ENCODE measurements at places on chromosomes 6 and 20.

GRCh38 chr20:1462834-1463233 lies 3.8 kb downstream of the NSFL1C start:
- no peak for DNase-seq

GRCh38 chr6:70171236-70171635 lies 131.6 kb downstream of the COL9A1 start:
- DNase-seq = no peak

DNA sequence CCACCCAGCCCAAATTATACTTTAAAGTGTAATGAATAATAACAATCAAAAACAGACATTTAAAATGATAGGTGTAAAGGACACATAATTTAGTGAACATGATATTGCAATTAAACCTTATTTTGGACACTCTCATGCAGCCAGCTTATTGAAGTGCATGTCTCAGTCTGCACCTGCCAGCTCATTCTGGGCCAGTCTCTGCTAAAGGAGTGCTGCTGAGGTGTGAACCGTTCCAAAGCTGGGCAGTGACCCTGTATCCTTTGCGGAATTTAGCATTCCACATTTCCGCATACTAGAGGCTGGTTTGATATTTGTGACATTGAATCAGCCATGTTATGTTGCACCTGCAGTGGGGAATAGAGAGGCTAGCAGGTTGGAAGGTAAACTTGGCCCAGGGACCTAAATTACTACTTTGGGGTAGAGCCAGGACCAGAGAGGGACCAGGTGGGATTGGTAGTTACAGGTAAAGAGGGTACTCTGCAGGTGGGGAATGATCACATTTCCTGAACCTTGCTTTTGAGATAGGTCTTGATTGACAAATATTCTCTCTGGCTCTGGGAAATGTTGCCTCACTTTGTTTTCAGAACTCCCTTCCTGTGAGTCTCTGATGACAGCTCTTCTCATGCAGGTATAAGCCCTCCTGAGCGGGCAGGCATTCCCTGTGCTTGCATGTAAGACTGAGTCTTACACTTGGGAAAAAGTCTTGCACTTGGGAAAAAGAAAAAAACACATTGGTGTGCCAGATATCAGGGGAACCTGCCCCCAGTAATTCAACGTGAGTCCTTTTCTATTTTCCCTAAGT lies 26.2 kb downstream of the TULP4 start:
- DNase-seq = no peak

- DNase-seq = peak; percentile 25
Measured at GRCh38 chr20:29689411-29690225, 1567.8 kb upstream of the DEFB115 start.

DNA sequence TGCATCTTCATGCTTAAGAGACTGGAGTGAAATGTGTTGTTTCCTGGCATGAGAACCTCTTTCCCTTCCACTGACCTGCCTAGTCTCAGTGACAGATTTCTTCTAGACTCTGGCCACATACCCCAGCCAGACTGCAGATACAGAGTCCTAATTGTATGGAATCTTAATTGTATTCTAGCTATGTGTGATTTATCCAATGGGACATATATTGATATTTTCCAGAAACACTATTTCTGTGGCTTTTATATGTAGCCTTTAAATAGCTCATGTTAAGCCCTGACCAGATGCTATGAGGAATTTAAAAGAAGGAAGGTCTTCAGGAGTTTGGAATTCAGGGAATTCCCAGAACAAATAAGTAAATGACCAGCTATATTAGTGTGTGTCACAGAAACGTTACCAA lies 99.0 kb downstream of the FIG4 start:
- DNase-seq = no peak

- no peak for DNase-seq
Measured at GRCh38 chr6:13081189-13081563, 247.2 kb downstream of the TBC1D7 start.

DNA sequence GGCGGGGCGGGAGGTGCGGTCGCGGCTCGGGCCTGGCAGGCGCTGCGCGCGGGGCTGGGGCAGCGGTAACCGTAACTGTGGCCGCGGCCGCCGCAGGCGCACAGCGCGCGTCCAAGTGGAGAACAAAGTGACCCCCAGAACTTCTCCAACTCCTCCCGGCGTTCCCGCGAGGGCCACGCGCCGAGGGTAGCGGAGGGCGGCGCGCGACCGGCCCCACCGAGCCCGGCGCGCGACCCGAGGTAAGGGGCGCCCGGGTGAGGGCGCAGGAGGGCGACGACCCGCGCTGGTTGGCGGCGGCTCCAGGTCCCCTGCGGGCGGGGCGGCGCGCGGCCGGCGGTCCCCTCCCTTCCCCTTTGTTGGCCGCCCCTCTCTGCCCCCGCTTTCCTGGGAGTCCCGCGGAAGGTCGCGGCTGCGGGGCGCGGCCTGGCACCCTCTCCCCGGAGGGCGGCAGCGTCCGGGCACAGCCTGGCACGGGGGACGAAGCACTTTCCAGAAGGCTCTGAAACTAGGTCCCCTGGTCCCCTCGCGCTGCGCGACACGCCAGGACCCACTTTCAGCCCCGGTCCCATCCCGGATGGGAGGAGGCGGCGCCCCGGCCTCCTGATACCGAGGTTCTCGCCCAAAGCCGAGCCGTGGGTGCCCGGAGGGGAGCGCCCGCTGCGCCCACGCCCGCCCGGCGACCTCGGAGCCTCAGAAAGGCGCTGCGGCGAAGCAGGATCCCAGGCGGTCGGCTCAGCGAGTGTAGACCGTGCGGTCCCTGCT lies at the start of gene TIAM2:
Gene TIAM2 (plus strand): TSS at position 62 of the 762 bp plus-strand sequence. CDS start 133,909 bp downstream, outside the sequence.
- DNase-seq = peak; percentile 58

- peak; percentile 93 for DNase-seq
Measured at GRCh38 chr20:34558320-34559218, at the start of gene MAP1LC3A. Gene MAP1LC3A (plus strand): TSS chr20:34558718. CDS start chr20:34558869, 151 bp downstream.
